ENCODE measurements at places on chromosomes 3 and 15. TPM values are rescaled to one million over a fixed set of nuclear protein-coding genes. Genes with fewer than 3 reads are reported as not detected.

DNA sequence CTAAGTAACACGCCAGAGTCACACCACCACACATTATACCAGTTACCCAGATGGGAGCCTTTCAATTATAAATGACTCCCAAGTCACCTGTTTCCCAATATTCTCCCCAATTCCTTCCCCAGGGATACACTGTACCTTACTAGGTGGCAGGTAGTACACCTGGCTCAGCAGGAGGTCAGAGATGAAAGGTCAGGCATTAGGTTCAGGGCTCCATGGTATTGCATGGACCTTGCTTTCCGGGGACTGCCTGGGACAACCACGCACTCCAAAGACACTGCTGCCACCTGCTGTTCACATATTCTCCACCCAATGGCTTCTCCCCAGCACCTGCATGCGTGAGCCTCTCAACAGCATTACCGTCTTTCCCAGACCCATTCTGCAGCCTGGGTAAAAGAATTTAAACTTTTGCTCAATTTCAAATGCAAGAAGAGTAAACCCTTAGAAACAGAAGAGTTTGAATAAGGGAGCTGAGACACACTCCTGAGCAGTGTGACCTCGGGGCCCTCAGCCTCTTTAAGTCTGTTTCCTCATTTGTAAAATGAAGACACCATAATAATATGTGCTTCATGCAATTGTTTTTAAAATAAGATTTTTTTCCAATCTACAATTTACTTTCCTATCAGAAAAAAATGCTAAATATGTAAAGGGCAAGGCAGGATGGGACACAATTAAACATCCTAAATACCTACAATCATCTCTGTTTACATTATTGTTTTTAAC is 28.0 kb upstream of the LACTB start:
- peak; percentile 86 for DNase-seq

- no peak for DNase-seq
Measured at GRCh38 chr3:159652452-159652851, 336.2 kb upstream of the IL12A start.

- DNase-seq, result no peak
Measured at GRCh38 chr3:114351123-114351821, 57.4 kb downstream of the TIGIT start.

DNA sequence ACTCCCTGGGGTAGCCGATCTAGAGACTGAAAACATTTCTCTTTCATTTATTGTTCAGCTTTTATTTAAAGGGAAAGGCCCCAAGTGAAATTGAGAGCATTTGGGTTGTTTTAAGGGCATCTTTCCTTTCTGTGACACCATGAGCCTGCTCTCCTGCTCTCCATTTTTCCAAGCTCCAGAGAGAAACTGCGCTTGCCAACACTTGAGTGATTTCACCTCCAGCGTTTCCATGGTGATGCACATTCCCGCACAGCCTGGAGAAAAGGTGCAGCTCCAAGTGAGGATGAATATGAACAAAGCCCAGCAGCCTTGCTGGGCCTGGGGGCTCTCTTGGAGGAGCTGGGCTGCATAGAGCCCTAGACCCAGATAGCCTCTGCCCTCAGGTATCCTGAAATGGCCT is 159.2 kb upstream of the PPP2R3A start:
- DNase-seq, result no peak

GRCh38 chr3:169384573-169384972 is 278.9 kb downstream of the MECOM start:
- peak; percentile 16 for DNase-seq

- DNase-seq, result no peak
Measured at GRCh38 chr3:16178628-16178988, 4.1 kb downstream of the GALNT15 start.

DNA sequence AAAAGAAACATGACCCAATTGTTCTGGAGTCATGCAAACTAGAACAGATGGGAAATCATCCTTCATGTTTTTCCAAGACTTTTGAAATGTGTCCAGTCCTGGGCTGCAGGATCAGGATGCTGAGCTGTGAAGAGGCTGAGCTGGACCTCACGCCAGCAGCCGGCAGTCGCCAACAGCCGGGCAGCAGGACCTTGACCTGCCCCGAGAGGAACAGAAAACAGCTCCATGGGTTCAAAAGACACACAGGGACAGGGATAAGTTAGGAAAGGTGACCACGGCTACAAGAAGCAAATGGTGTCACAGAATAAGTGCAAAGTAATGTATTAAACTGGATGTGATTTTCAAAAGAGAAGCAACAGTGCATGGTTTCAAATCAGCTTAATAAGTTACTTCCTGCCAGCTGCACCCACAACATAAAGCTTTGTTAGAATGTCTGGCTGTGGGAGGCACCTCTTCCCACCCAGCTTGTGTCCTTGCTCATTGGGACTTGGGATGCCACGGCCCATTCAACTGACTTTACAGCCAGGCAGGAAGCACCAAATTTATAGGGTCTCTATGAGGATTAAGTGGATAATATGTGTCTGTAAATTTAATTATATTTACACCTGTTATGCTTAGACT is 266.4 kb downstream of the GABRG3 start:
- DNase-seq, result no peak

DNA sequence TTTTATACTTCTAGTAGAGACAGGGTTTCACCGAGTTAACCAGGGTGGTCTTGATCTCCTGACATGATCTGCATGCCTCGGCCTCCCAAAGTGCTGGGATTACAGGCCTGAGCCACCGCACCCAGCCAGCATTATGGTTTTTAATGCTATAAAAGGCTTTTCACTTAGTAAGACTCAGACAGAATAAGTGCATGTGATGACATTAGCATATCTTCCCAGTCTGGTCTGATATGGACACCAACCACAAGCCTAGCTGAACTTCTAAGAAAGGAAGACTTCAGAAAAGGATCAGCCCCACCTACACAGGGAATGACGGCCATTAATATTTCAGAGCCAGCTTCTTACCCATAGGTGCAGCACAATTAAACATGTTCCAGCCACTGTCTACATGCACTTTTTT is 27.0 kb downstream of the GRK7 start:
- no peak for DNase-seq

The DHFR2 gene
- total RNA-seq, result 5.7 TPM

The PODXL2 gene
- 2.1 TPM for total RNA-seq

The GOLGA8H gene
- not detected for total RNA-seq
